Hematopoietic multipotent progenitor cell treated with erythropoietin and hydrocortisone succinate and interleukin-3 and kit ligand, for 6 days (in vitro differentiated cells): ENCODE measurements at places on chromosomes 3 and 15.

DNA sequence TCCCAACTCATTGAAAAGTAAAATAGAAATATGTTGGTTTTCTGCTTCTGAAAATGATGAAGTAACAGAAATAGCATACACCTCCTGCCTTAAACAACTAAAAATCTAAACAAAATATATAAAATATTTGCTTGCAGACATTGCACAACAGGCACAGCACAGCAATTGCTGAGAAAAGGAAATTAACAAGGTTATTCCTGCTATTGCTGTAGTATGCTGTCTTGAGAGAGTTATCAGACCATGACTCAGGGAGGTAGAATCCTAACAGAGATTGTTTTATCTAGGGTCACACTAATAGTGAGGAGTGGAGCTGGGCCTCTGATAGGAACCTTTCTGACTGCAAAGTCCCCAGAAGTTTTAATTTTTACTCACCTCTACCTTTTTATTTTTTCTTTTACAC, 72.6 kb downstream of the ZBTB20 start:
- peak; percentile 29 for DNase-seq

DNA sequence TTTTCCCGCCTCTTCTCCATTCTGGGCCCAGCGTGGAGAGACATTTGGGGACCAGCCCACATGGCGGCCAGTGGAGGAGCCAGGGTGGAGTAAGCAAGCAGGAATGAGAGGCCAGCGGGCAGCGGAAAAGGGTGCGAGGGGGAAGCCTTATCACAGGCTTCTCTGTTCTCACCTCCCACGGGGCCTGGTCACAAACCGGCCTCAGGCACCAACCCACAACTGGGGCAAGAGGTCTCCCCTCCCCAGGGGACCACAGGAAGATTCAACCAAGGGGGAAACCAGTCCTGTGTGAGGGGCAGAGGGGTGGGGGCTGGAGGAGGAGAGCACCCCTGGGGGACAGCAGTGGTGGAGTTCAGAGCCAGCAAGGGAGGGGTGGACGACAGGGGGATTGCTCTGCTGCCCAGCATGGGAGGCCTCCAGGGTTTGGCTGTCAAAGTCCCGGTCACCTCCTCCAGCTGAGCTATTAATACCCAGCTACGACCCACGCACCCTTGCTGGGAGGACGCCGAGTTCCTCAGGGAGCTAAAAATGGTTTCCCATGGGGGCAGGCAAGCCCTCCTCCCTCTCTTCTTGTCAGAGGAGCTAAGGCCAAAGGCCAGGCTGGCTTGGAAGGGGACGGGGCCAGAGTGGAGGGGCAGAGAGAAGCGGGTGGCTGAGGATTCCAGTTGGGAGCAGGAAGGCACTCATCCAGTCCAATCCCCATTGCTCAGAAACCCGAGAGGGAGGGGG, 23.8 kb upstream of the RPL29 start:
- no peak for DNase-seq

DNA sequence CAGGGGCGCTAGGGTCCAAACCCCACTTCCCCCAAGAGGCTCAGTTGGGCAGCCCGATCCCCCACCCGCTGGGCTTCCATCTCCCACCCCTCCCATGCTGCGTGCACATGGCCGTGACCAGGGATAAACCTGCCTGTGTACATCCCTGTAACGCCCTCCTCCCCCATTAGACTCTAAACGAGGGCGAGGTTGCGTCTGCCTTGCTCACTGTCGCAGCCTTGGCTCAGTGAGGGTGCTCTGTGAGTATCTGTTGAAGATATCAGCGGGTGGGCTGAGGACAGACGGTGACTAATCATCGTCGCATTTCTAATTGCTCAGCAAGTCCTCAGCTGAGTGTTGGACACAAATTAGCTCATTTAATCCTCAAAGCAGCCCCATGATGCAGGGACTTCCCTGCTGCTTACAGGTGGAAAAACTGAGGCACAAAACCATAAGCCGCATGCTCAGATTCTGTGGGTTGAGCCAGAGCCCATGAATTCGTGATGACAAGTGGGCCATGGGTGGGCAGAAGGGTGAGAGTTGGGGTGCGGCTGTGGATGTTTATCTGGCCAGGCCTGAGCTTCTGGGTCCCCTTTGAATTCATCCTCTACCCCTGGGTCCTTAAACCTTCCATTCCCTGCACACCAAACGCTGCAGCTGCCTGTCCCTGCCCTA, 26.0 kb downstream of the FBLN2 start:
- DNase-seq = peak; percentile 94

DNA sequence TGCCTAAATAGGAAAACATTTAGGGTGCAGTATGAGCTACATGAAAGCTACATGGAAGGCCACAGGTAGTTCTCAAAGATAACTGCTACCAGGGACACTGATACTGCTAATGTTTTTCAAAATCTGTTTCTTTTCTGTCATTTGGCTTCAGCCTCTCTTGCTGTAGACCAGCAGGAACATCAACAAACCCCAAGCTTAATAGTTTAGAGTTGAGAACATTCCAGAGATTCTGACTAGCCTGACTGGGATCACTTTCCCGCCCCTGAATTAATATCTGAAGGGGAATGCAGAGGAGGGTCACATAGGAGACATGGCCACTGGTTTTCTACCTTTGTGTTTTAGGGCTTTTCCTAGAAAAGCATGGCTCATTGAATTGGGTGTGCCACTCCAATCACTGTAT, 16.9 kb upstream of the C3orf38 start:
- no peak for DNase-seq

GRCh38 chr15:62455441-62455921, 290.4 kb upstream of the C2CD4B start:
- DNase-seq = peak; percentile 26
